Colonic mucosa (tissue), 4 donors: ENCODE measurements at places on chromosomes 2 and 18.

DNA sequence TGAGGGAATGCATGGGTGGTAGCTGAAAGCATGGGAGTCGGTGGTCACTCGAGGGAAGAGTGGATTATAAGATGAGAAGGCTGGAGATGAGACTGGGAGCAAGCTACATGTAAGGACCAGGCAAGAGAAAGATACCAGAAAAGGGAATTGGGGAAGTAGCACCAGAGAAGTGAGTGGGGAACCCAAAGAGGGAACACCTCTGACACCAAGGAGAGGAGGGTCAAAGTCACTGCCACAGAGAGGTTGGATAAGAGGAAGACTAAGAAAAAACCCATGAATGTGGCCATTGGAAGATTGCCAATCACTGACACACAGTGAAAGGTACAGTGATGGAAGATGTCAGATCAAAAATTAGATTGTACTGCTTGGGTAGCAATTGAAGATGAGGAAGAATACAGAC lies 473.9 kb downstream of the BCL11A start:
- H3K4me1 ChIP-seq: no peaks in the 10 kb centered on the region
- no peak overlapping the region for H3K4me3 ChIP-seq
- no peaks in the 10 kb centered on the region for H3K36me3 ChIP-seq
- H3K27me3 ChIP-seq: no peaks in the 10 kb centered on the region
- DNase-seq: no peak

DNA sequence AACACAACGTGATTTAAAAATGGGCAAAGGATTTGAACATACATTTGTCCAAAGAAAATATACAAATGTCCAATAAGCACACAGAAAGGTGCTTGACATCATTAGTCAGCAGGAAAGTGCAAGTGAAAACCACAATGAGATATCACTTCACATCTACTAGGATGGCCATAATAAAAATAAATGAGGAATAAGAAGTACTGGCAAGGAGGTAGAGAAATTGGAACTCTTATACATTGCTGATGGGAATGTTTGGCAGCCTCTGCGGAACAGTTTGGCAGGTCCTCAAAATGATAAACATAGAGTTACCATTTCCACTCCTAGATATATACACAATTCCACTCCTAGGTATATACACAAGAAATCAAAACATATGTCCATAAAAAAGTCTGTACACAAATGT lies 51.0 kb upstream of the PGAP1 start:
- no peak overlapping the region for H3K27ac ChIP-seq
- no peak overlapping the region for H3K4me3 ChIP-seq
- DNase-seq: no peak
- H3K4me1 ChIP-seq: no peaks in the 10 kb centered on the region
- H3K27me3 ChIP-seq: no peaks in the 10 kb centered on the region
- no peaks in the 10 kb centered on the region for H3K36me3 ChIP-seq

GRCh38 chr2:70356941-70357683 lies 55.2 kb upstream of the FAM136A start:
- H3K4me1 ChIP-seq: no peaks in the 10 kb centered on the region
- no peaks in the 10 kb centered on the region for H3K36me3 ChIP-seq
- no peak overlapping the region for H3K4me3 ChIP-seq
- DNase-seq: no peak

DNA sequence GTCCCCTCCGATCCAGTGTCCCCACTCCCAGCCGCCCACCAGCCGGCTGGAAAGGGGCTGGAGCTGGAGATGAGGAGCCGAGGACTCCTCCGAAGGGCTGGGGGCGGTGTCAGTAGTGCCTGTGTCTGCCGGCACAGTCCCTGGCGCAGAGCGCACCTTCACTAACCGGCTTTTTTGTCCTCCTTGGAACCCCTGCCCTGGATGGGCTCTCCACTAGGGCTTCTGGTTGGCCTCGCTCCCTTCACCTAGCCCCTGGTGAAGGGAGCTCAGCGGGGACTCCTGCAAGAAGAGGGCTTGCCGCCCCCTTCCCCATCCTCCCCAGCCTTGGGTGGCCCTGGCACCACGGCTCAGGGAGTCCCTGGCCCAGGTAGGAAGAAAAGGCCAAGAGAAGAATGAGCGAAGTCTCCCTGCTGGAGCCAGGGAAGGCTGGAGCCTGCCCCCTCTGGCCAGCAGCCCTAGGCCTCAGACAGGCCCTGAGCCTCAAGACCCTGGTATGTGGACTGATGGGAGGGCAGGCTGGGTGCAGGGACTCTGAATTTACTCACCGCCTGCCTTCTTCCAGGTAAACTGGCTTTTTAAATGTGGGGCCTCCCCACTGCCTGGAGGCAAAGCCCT lies 570 bp upstream of the ECEL1 start:
- no peak overlapping the region for H3K27ac ChIP-seq
- no peak overlapping the region for H3K4me3 ChIP-seq
- no peaks in the 10 kb centered on the region for H3K36me3 ChIP-seq
- no peak for DNase-seq
- H3K4me1 ChIP-seq: no peaks in the 10 kb centered on the region
- peaks cover 42% of the 10 kb centered on the region for H3K27me3 ChIP-seq

DNA sequence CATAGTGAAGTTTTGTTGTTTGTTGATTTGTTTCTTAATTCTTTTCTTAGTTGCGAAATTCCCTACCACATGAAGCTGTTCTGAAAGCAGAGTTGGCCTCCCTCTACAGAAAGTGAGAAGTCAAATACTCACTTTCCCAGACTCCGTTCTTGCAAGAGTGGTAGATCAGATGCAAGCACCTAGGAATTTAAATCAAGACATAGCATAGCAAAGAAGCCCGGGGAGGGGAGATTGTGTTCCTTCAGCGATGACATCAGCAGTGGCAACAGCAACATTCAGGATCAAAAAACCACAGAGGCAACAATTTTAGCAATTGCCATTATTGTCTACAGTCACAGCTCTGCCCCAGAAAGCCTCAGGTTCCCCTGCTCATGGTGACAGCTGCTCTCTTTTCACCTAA lies 580.0 kb downstream of the RNF144A start:
- DNase-seq: no peak
- no peaks in the 10 kb centered on the region for H3K4me1 ChIP-seq
- H3K36me3 ChIP-seq: no peaks in the 10 kb centered on the region
- no peaks in the 10 kb centered on the region for H3K27me3 ChIP-seq
- H3K27ac ChIP-seq: no peak overlapping the region
- no peak overlapping the region for H3K4me3 ChIP-seq

DNA sequence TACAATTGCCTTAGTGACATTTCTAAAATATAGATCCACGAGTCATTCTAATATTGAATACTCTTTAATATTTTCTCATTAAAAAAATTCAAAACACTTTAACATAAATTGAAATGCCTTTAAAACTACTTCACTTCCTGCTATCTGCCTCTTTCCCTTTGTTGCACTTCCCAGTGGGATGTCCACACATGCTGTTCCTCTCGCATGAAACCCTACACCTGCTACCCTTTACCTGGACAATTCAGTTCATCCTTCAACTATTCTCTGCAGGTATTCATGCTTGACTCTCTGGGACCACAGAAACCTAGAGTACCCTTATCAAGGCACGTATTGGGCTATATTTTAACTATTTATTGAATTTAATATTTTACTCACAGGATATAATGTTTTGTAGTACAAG lies 373.3 kb upstream of the GALNT5 start:
- no peaks in the 10 kb centered on the region for H3K4me1 ChIP-seq
- no peak overlapping the region for H3K4me3 ChIP-seq
- H3K27ac ChIP-seq: no peak overlapping the region
- H3K36me3 ChIP-seq: no peaks in the 10 kb centered on the region

DNA sequence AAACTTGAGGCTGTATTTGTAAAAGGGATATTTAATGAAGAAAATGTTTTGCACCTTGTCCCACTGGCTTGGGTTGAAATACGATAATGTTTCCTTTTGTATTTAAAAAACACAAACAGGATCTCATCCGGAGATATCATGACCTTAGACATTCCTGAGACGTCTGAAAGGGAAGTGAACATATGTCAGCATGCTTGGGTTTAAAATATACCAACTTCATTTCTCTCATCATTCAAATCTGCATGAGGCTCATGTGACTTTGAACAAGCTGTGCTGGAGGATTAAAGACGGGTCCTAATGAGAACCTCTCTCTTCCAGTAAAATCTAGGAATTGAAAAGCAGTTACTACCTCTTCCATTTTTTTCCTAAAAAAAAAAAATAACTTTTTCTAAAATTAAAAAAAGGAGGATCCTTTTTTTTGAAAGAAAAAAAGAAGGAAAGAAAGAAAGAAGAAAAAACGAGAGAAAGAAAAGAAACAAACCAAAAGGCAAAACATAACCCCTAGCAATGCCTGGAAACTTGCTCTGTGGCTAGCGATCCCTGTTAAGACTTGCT lies 106.8 kb upstream of the ZFP36L2 start:
- no peaks in the 10 kb centered on the region for H3K27me3 ChIP-seq
- no peaks in the 10 kb centered on the region for H3K36me3 ChIP-seq
- no peaks in the 10 kb centered on the region for H3K4me1 ChIP-seq
- H3K4me3 ChIP-seq: no peak overlapping the region

DNA sequence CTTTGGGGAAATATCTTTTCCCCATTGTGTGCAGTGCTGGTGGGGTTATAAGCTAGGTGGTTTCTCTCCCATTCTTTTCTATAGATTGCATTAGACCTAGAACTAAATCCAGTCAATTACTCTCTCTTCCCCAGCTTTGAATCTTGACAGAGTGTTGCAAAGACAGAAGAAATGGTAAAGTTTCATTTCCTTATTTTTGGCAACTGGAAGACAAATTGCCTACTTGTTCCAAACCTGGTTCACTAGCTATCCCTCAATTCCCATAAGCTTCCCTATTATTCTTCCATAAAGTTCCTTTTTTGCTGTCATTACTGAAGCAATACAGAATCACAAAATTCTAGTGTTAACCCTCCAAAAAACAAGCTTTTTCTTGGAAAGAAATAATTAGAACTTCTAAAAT lies 94.0 kb upstream of the ITGA4 start:
- H3K36me3 ChIP-seq: no peaks in the 10 kb centered on the region
- no peak overlapping the region for H3K27ac ChIP-seq
- H3K4me3 ChIP-seq: no peak overlapping the region
- no peaks in the 10 kb centered on the region for H3K27me3 ChIP-seq
- H3K4me1 ChIP-seq: no peaks in the 10 kb centered on the region
- DNase-seq: no peak

DNA sequence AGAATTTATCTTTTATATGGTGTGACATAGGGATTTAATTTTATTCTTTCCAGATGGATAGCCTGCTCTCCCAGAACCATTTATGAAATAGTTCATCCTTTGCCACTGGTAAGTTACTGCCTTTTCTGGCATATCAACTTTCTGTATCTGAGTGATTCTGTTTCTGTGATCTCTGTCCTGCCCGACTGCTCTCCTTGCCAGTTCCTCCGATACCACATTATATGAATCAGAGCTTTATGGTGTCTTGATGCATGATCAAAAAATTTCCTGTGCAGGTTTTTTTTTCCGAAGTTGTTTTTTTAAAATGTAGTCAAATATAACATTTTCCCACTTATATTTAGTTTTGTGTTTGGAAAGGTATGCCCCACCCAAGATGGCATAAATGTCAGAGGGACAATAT lies 242.5 kb downstream of the CYP26B1 start:
- no peak overlapping the region for H3K27ac ChIP-seq
- H3K36me3 ChIP-seq: no peaks in the 10 kb centered on the region
- H3K4me3 ChIP-seq: no peak overlapping the region
- H3K27me3 ChIP-seq: no peaks in the 10 kb centered on the region
- DNase-seq: no peak
- no peaks in the 10 kb centered on the region for H3K4me1 ChIP-seq

GRCh38 chr2:10278029-10278762 lies 24.5 kb upstream of the HPCAL1 start:
- H3K36me3 ChIP-seq: no peaks in the 10 kb centered on the region
- H3K4me3 ChIP-seq: no peak overlapping the region
- H3K27ac ChIP-seq: no peak overlapping the region
- H3K27me3 ChIP-seq: no peaks in the 10 kb centered on the region
- peak; percentile 42 for DNase-seq
- H3K4me1 ChIP-seq: no peaks in the 10 kb centered on the region

- H3K27me3 ChIP-seq: no peaks in the 10 kb centered on the region
- H3K4me1 ChIP-seq: no peaks in the 10 kb centered on the region
- no peaks in the 10 kb centered on the region for H3K36me3 ChIP-seq
- H3K27ac ChIP-seq: peak overlapping the region; percentile 87
These were observed 3.3 kb downstream of the SLC9A2 start for GRCh38 chr2:102622646-102623045.

- H3K4me1 ChIP-seq: no peaks in the 10 kb centered on the region
- no peaks in the 10 kb centered on the region for H3K27me3 ChIP-seq
- H3K36me3 ChIP-seq: no peaks in the 10 kb centered on the region
- H3K4me3 ChIP-seq: no peak overlapping the region
These were observed 144.5 kb downstream of the HDAC4 start for GRCh38 chr2:239256350-239256743.

DNA sequence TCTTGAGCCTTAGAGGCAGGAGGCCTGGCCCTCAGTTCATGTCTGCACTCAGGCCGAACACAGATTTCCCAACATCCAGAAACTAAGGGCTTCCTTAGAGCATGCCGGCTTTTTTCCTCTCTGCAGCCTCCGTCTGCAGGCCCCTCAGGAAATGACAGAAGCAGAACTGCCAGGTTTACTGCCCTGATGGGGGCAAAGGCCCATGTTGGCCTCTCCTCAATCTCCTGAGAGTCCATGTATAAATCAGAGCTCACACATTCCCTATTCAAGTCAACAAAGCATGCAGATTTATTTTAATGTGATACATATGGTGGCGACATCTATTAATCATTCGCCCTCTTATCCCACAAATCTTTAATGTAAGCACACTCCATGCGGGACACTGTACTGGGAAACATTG lies 475.6 kb upstream of the HS6ST1 start:
- no peaks in the 10 kb centered on the region for H3K27me3 ChIP-seq
- H3K4me3 ChIP-seq: no peak overlapping the region
- H3K27ac ChIP-seq: no peak overlapping the region
- H3K36me3 ChIP-seq: no peaks in the 10 kb centered on the region

DNA sequence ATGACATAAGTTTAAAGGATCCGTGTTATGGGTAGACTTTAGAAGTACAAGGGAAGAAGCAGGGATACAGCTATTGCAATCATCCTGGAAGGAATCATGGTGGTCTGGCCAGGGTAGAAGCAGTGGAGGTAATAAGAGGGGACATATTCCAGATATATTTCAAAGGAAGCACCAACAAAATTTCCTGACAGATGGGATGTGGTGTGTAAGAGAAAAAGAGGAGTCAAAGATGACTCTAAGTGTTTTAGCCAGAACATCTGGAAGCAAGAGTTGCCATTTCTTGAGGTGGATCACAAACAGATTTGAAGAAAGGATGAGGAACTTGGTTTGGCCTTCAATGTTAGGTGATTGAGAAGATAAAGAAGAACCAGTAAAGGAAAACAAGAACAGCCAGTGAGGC lies 133.1 kb upstream of the CTAGE1 start:
- H3K36me3 ChIP-seq: no peaks in the 10 kb centered on the region
- no peak for DNase-seq
- H3K27ac ChIP-seq: no peak overlapping the region
- no peaks in the 10 kb centered on the region for H3K27me3 ChIP-seq
- no peaks in the 10 kb centered on the region for H3K4me1 ChIP-seq
